Liver (tissue), 10 donors: ENCODE measurements at places on chromosomes 5 and 9. TPM values are rescaled to one million over a fixed set of nuclear protein-coding genes. Genes with fewer than 3 reads are reported as not detected.

Gene ECSCR
- 3.4 TPM for total RNA-seq

Gene CARTPT
- not detected for total RNA-seq

Gene HTR1A
- total RNA-seq = not detected

Gene ANXA1
- total RNA-seq = 28.6 TPM

Gene VCAN
- total RNA-seq = 7.8 TPM

DNA sequence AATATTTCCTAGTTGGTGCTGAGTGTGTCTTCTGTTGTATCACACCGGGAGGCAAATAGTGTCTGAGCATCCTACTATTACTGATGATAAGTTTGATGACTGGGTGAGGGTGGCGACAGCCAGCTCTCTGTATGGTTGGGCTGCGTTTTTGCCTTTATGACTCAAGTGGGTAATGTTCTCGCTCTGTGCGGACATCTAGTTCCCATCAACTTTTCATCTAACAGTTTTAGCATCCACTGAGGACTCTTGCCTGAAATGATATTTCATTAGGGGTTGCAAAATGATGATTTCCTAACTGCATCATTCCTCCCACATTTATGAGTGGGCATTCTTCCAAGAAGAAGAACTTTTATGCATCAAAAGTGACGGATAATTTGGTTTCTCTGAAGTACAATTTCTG lies 26.5 kb downstream of the HMCN2 start:
- no peaks in the 10 kb centered on the region for H3K4me1 ChIP-seq
- no peak overlapping the region for H3K27ac ChIP-seq
- H3K27me3 ChIP-seq = no peaks in the 10 kb centered on the region
- H3K36me3 ChIP-seq = no peaks in the 10 kb centered on the region
- no peak for DNase-seq

- DNase-seq = no peak
- no peaks in the 10 kb centered on the region for H3K36me3 ChIP-seq
- no peaks in the 10 kb centered on the region for H3K4me1 ChIP-seq
- no peak overlapping the region for H3K27ac ChIP-seq
- H3K4me3 ChIP-seq = no peak overlapping the region
These were observed 120.1 kb upstream of the LPAR1 start for GRCh38 chr9:111158363-111158762.

- H3K36me3 ChIP-seq = no peaks in the 10 kb centered on the region
- H3K4me1 ChIP-seq = peaks cover 9% of the 10 kb centered on the region
- H3K27ac ChIP-seq = no peak overlapping the region
- H3K27me3 ChIP-seq = no peaks in the 10 kb centered on the region
These were observed 27.7 kb upstream of the ZNF622 start for GRCh38 chr5:16493261-16493660.

GRCh38 chr9:121348221-121348620 lies 21.8 kb downstream of the STOM start:
- H3K27ac ChIP-seq = no peak overlapping the region
- no peaks in the 10 kb centered on the region for H3K27me3 ChIP-seq
- peaks cover 7% of the 10 kb centered on the region for H3K36me3 ChIP-seq
- no peak for DNase-seq
- no peaks in the 10 kb centered on the region for H3K4me1 ChIP-seq
- H3K4me3 ChIP-seq = no peak overlapping the region

DNA sequence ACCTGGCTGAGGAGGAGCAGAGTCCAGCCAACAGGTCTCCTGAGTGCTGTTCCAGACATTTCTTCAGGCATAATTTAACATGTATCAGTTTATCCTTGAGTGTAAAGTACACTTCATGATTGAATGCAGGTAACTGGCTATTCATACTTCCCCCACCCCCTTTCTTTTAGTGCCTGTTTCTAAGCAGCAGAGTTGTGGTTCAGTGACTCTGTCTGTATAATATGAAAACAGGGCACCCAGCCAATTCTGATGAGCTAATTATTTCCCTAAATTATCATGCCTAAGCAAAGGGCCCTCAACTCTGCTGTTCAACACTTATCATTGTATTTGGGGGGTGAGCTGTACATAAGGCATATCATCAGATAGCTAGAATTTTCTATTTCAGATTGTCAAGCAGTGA lies 51.9 kb upstream of the ZSWIM6 start:
- no peaks in the 10 kb centered on the region for H3K27me3 ChIP-seq
- H3K4me1 ChIP-seq = no peaks in the 10 kb centered on the region
- no peaks in the 10 kb centered on the region for H3K36me3 ChIP-seq
- DNase-seq = no peak
- H3K27ac ChIP-seq = no peak overlapping the region

DNA sequence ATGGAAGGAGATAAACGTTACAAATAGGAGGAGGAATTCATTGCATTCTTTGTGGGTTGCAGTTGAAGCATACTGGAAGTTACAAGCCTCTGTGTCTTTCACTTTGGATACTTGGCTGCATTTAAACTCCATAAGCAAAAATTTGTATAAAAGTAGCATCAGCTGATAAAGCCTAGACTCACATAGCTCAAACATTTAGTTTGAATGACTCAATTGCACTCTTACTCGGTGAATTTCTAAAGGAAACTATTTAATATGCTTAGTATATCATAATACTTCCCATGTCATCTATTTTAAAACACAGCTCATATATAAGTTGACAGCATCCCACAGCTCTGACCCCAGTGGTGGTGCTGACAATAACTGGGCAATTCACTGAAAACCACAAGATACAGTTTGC lies 596.6 kb upstream of the ZNF608 start:
- H3K27ac ChIP-seq = no peak overlapping the region
- H3K4me1 ChIP-seq = no peaks in the 10 kb centered on the region
- no peak overlapping the region for H3K4me3 ChIP-seq
- no peak for DNase-seq

DNA sequence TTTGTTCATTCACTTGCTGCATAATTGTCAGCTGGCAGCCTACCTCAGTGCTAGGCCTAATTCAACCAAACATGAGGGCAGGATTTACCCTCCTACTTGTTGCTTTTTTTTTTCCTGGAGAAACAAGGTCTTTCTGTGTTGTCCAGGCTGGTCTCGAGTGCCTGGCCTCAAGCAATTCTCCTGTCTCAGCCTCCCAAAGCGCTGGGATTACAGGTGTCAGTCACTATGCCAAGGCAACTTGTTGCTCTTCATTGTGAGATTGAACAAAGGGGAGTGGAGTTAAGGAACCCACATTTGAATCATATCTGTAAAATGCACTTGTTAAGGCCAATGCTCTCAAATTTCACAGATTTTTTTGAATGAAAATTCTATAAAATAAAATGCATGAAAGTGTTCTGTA lies 380.5 kb downstream of the TMEM161B start:
- no peaks in the 10 kb centered on the region for H3K27me3 ChIP-seq
- no peak for DNase-seq
- no peaks in the 10 kb centered on the region for H3K4me1 ChIP-seq
- H3K36me3 ChIP-seq = no peaks in the 10 kb centered on the region
- no peak overlapping the region for H3K4me3 ChIP-seq

DNA sequence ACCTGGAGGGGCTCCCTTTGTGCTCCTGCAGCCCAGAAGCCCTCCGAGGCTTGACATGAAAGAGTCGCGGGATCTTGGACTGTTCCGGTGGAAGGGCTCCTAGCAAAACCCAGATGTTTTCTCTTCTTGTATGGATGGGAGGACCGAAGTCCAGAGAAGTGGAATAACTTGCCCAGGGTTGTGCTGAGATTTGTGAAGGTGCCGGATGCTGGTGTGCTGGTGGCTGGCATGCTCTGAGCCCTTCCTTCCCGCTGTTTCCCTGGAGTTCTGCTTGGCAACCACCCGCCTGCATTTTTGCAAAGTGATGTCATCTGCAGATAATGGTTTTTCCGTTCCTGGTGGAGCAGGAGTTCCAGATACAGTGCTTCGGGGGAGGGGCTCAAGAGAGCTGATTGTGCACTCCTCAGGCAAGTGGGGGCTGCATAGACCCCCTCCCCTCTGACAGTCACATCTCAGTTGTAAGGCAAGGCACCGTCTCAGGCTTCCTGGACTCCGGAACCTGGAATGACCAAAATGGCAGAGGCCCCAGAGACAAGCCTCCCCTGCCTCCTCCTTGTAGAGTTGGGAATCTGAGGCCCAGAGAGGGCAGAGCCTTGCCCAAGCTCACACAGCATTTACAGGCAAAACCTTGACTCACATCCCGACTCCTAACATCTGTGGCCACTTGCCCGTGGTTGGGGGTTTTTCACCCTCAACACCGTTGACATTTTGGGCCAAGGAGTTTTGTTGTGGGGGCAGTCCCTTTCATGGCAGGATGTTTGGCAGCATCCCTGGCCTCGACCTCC lies 157.0 kb downstream of the RGS3 start:
- no peak for DNase-seq
- no peaks in the 10 kb centered on the region for H3K27me3 ChIP-seq
- H3K4me1 ChIP-seq = peaks cover 26% of the 10 kb centered on the region
- no peak overlapping the region for H3K4me3 ChIP-seq
- peak overlapping the region; percentile 65 for H3K27ac ChIP-seq

DNA sequence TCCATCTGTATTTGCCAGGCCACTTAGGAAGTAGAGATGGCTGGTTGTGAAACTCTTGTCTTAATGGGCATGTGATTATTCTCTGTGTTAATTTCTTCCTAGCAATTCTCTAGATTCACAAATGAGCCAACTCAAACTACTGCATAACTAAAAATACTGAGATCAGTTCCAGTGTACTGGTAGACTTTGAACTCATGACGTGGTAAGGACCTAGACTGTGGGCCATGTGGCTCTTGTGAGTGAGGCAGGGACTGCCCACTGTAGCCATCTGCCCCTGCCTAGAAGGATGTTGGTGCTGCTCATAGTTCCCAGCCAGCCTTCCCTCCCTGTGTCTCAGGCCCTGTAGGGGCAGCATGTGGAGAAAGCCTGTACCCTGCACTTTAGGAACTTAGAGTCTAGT lies 47.4 kb downstream of the CYSTM1 start:
- peaks cover 32% of the 10 kb centered on the region for H3K4me1 ChIP-seq
- H3K36me3 ChIP-seq = no peaks in the 10 kb centered on the region
- no peak for DNase-seq
- no peaks in the 10 kb centered on the region for H3K27me3 ChIP-seq

GRCh38 chr9:36903541-36904435 lies 130.3 kb downstream of the PAX5 start:
- peaks cover 3% of the 10 kb centered on the region for H3K27me3 ChIP-seq
- H3K36me3 ChIP-seq = no peaks in the 10 kb centered on the region
- DNase-seq = no peak
- no peak overlapping the region for H3K4me3 ChIP-seq

DNA sequence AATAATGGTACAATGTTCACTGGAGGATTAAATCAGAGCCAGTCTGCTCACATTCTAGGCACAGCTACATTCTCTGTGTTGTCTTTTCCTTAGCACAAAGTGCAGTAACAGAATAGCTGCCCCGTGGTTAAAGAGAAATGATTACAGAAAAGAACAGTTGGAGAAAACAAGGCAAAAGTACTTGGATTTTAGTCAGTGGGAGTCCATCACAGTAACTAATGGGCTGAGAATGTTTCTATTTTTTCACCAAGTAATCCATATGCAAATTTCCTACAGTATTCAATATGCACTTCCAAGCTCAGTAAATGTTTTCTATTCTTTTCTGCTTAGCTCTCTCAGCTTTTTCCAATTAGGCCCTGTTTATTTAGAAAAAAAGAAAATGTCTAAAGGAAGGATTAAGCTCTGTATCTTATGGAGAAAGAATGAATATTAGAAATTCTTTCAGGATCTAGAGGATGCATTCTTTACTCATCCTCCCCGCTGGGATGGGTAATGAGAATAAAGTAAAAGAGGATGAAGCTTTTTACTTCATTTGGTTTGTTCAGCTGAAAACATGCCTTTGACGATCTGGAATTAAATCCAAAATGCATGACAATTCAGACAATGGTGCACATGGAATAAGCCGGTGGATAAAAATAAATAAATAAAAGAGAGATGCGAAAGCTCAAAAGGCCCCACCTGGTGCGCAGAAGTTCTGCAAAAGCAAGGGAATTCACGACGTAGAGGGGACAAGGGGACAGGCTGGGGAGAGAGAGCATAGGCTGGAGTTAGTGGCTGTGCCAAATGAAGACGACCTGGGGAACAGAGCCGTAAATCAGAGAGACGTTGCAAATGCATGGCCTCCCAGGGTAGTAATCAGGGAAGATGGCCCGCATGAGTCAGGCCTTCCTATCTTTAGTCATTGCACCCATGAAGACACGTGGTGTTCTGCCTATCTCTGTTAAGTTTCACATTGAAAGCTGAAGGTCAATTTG lies 345.2 kb downstream of the GLIS3 start:
- H3K27me3 ChIP-seq = no peaks in the 10 kb centered on the region
- H3K27ac ChIP-seq = no peak overlapping the region
- no peaks in the 10 kb centered on the region for H3K36me3 ChIP-seq
- no peaks in the 10 kb centered on the region for H3K4me1 ChIP-seq
- no peak overlapping the region for H3K4me3 ChIP-seq

DNA sequence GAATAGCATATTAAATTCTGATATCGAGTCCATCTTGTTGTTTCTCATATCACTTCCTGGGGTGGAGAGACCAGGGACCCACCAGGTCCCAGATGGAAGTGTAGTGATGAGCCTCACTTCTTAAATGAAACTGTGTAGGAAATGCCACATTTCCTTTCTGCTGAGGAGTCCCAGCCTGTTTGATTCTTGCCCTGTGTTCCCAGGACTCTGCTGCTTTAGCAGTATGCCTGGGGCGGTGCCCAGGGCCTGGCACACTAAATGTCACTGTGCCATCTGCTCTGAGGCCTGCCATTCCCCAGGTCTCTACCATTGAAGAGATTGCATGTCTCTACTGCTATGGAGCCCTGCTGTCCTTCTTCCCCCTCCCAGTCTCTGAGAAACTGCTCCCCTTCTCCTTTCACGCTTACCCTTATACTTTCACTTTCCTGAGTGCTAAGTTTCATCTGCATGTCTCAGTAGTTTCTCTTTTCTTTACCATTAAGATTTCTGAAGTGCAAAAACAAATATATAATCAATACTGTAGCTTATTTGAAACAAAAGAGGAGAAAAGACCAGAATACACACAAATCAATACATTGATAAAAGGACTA lies 260.4 kb downstream of the GABRB2 start:
- no peak for DNase-seq
- H3K27me3 ChIP-seq = no peaks in the 10 kb centered on the region
- H3K27ac ChIP-seq = no peak overlapping the region
- H3K36me3 ChIP-seq = no peaks in the 10 kb centered on the region
- no peaks in the 10 kb centered on the region for H3K4me1 ChIP-seq

- H3K36me3 ChIP-seq = no peaks in the 10 kb centered on the region
- H3K4me3 ChIP-seq = no peak overlapping the region
- H3K27me3 ChIP-seq = peaks cover 2% of the 10 kb centered on the region
- no peak overlapping the region for H3K27ac ChIP-seq
- DNase-seq = no peak
These were observed 261.2 kb upstream of the CLINT1 start for GRCh38 chr5:158119961-158120723.

DNA sequence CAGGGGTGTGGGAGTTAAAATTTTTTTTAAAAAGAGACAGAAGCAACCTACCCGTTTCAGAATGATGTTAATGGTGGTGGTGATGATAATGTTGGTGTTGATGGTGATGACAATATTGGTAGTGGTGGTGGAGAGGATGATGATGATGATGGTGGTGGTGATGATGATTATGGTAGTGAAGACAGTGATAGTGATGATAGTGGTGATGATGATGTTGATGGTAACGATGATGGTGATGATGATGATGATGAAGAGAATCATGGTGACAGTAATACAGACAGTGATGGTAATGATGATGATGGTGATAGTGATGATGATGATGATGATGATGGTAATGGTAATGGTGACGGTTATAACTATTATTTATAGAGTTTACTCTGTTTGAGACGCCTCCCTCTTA lies 117.6 kb downstream of the ICE1 start:
- H3K4me1 ChIP-seq = no peaks in the 10 kb centered on the region
- no peak for DNase-seq
- H3K27me3 ChIP-seq = no peaks in the 10 kb centered on the region
- no peaks in the 10 kb centered on the region for H3K36me3 ChIP-seq
- no peak overlapping the region for H3K27ac ChIP-seq
- H3K4me3 ChIP-seq = no peak overlapping the region

- H3K4me1 ChIP-seq = no peaks in the 10 kb centered on the region
- no peaks in the 10 kb centered on the region for H3K27me3 ChIP-seq
- no peak for DNase-seq
- no peak overlapping the region for H3K4me3 ChIP-seq
- H3K27ac ChIP-seq = no peak overlapping the region
These were observed 15.3 kb downstream of the FPGS start for GRCh38 chr9:127817881-127818434.
